ENCODE measurements at places on chromosomes 2 and 18.

DNA sequence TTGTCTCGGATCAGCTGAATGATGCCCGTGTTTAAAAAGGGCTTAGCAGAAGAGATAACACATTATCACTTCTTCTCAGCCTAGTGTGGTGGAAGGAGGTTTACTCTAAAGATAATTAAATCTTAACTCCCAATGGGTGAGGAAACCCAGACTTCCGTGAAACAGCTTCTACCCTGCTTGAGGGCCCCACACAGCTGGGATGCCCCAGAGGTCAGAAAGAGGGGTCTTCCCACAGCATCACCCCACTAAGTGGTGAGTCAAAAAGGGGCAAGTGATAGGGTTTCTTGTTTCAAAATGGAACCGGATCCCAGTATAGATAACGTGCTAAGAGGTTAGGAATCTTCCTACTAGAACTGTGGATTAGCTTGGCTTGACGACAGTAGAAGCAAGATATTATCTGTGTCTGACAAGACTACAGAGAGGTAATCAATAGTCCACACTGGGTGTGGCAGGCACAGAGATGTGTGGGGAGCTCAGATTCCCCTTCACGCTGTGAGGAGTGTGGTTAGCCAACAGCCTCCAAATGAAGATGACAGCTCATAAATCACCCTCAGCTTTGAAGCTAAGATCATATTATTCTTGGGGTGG is 129.6 kb upstream of the COPS8 start:
- DNase-seq, result no peak

DNA sequence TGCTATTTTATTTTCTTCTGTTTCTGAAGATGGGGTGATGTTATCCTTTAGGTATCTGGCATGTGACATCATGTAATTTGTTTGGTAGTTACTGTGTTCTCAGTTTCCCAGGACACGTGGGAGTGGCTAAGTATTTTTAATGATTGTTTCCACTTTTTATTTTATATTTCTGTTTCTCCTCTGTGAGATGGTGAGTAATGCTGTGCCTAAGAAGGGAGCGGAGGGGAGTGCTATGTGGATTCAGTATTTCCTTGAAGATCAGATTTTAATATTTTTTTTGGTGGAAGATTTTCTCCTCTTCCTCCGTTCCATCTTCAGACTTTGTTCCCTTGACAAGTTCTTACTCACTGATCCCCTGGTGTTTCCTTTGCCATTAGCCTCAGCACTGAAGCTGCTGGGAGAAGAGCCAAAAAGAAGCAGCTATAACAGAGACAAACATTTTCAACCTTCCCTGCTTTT is 180.0 kb upstream of the MMADHC start:
- no peak for DNase-seq

DNA sequence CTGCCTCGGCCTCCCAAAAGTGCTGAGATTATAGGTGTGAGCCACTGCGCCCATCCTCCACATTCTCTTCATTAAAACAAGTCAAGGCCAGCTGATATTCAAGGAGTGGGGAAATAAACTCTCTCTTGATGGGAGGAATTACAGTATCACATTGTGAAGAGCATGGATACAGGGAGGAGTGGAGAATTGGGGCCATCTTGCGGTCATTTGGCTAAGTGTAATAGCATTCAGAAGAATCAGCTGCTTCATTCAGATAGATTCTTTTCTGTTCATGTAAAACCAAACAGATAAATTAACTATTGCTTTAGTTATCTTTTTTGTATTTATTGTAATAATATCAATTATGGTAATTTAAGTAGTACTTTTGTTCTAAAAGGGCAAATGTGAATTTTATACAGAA is 156.3 kb downstream of the UBR3 start:
- no peak for DNase-seq

DNA sequence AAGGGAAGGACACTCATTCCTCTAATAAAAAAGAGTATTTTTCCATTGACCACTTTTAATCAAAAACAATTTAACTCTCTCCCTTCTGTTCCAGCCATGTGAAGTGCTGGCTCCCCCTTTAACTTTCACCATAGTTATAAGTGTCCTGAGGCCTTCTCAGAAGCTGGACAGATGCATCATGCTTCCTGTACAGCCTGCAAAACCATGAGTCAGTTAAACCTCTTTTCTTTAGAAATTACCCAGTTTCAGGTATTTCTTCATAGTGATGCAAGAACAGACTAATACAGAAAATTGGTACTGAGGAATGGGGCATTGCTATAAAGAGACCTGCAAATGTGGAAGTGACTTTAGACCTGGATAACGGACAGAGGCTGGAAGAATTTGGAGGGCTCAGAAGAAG is 643.6 kb upstream of the DDX18 start:
- no peak for DNase-seq

- DNase-seq, result no peak
These were observed 16.4 kb upstream of the GPR55 start for GRCh38 chr2:230941202-230942180.

- no peak for DNase-seq
These were observed 7.9 kb downstream of the NEUROD1 start for GRCh38 chr2:181672255-181673008.

DNA sequence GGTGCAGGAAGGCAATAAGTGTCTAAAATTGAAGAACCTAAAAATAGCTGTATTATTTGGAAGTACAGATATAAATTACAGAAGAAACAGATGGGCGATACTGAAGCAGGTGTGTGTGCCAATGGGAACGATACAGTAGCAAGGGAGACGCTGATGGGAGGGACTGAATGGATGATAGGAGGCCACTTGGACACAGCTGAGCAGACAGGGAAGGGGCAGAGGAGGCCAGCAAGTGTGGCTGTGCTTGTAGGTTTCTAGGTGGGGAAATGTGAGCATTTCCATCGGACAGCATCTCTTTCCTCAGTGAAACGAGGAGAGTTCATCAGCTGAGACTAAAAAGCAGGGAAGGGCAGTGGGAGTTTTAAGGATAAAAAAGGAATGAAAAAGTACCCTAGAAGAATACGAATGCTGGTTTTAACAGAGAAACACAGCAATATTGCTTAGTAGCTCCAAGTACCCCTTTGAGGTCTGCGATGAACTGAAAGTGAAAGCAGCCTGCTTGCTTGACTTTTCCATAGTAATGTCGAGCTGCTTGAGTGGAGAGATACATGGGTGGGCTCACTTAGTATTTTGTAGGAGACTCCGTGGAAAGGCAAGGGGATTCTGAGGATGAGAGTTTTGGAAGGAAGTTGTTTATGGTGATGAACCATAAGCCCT is 91.7 kb upstream of the EPC2 start:
- peak; percentile 59 for DNase-seq

- DNase-seq, result no peak
These were observed 20.7 kb downstream of the SLC14A2 start for GRCh38 chr18:45635893-45636509.

GRCh38 chr18:35441857-35442595 is 55.7 kb downstream of the INO80C start:
- no peak for DNase-seq

GRCh38 chr18:574865-575645 is 5.1 kb upstream of the CETN1 start:
- DNase-seq, result no peak

GRCh38 chr2:25335204-25335603 is 6.5 kb downstream of the DNMT3A start:
- DNase-seq, result no peak

DNA sequence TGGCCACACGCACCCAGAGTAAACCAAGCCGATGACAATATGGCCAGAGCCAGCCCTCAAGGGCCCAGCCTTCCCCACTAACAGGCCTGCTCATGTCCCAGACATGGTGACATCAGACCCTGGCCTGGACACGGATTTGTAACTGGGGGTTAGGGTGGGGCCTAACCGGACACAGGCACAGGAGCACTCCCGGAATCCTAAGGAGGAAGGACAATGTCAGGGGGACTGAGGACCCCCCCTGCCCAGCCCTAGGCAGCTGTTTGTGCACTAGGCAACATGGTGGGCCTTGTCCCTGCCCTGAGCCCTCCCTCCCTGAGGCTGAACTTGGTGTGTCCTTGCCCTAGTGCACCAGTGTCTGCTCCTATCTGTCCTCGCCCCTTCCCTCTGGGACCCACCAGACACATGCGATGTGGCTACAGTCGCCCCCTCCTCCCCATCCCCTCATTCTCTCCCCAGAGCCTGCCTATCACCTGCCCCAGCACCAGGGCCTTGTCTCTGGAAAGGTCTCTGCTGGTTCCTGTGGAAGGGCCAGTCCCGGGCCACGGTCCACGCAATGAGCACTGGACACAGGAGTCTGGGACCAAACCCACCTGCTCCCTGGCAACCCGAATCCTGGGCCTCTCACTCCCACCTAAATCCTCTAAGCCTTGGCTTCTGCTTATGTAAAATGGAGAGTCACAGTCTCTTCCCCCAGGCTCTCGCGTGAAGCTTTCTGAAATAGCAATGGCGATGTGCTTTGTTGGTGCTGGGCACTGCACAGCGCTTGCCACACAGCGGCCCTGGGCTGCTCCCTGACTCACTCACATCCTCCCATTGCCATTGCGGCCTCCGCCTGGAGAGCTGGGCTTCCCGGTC is 76.5 kb upstream of the RAB6C start:
- no peak for DNase-seq

- no peak for DNase-seq
These were observed 383.6 kb downstream of the PIK3C3 start for GRCh38 chr18:42338683-42339082.

DNA sequence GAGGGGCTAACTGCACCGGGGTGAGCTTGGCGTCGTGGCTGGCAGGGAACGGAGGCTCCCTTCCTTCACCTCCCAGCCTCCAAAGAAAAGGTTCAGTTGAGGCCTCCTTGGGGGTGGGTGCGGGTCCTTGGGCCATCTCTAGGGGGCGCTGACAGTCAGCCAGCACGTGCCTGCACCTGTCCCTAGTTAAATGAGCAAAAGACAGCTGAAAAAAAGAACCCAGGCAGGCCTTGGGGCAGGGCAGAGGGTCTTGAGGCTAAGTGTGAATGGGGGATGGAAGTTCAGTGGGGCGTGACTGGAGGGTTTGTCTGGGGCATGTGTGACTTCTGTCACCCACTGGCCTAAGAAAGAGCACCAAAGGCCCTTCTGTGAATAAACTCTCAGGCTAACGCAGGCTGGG is 56.4 kb downstream of the ZFP36L2 start:
- peak; percentile 72 for DNase-seq

DNA sequence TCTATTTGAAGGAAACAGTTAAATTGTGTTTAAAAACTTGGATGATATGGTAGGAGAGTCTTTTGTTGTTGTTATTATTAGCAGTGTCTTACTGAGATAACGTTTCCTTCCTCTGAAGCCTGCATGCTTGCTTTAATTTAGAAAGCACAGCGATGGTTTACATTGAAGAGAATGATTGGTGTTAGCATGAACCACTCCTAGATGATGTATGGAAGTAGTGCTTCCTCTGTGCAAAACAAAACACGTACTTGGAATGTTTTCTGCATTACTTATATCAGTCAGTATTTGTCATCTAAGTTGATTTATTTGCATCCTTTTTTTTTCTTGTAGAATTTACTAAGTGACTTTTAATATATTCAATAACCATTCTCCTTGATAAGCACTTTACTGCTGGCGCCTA is 89.0 kb downstream of the UGGT1 start:
- DNase-seq, result no peak

GRCh38 chr18:26286008-26286407 is 59.8 kb downstream of the TAF4B start:
- DNase-seq, result no peak

- DNase-seq, result no peak
These were observed 35.4 kb downstream of the HJURP start for GRCh38 chr2:233818639-233819621.

- DNase-seq, result no peak
These were observed 123.3 kb downstream of the ARL4C start for GRCh38 chr2:234373481-234374149.

DNA sequence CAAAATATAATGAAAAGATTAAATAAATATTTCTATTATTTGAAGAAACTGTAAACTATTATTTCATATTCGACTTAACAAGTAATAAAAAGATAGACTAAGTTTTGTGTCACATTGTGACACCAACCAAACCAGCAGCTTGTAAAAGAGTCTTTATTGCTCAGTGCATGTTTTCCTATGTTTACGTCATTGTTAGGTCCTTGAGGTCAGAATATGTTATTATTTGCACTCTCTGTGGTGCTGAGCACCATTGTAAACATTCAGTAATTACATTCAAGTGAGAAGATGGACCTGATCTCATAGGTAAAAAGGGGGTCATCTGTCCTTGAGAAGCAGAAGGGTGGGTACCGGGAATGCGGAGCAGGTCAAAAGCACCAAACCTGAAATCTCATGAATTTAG is 1999.1 kb upstream of the CELF4 start:
- DNase-seq, result no peak

DNA sequence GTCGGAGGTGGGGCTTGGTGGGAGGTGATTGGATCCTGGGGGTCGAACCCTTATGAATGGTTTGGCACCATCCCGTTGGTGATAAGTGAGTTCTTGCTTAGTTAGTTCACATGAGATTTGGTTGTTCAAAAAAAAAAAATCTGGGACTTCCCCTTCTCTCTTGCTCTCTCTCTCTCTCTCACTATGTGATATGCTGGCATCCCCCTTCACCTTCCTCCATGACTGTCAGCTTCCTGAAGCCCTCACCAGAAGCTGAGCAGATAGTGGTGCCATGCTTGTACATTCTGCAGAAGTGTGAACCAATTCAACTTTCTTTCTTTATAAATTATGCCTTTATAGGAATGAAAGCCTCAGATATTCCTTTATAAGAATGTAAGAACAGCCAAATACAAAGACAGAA is 269.7 kb upstream of the APCDD1 start:
- no peak for DNase-seq

- no peak for DNase-seq
These were observed 4.5 kb upstream of the PRSS56 start for GRCh38 chr2:232515639-232516038.

DNA sequence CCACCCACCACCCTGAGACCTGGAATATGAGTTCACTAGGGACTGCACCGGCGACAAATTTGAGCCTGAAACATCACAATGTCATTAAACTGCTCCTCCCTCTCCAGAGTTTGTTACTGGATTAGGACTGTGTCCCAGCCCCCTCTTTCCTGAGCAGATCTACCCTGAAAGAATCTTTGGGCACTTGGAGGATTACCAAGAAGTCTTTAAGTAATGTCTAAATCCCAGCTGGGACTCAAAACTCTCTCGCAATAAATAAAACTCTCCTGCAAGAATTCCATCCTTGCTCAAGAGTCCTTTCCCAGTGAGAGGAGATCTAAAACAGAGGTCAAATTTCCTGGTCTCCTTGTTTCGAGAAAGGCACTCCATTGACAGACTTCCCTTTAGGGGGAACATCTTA is 20.9 kb downstream of the GKN2 start:
- DNase-seq, result no peak

DNA sequence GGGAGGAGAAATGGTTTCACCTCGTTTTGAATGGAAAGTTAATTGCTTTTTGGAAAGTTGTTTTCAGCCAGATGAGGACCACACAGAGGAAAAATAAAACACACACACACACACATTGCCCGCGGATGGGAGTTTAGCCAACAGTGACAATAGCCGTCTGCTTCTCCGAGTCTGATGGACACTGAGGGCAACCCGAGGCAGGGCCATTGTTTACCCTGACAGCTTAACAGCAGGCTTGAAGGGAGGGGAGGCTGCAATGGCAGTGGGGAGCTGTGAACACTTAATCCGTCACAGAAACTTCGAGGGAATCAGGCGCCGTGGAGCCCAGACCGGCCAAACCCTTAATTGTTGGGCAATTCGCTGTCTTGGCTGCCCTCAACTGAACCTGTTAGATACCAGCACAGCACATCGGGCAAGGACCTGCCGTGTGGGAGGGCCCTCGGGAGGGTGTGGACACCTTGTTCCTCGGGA is 145.9 kb downstream of the ACKR3 start:
- no peak for DNase-seq

Data from CD4-positive, alpha-beta T cell treated with Interleukin-21 for 1 hour (primary cell).